ENCODE measurements at places on chromosomes 11 and 22.

- H3K4me1 ChIP-seq: peaks cover 22% of the 10 kb centered on the region
- DNase-seq: no peak
- H3K27ac ChIP-seq: peak overlapping the region; percentile 17
- no peak overlapping the region for H3K4me3 ChIP-seq
- H3K27me3 ChIP-seq: no peaks in the 10 kb centered on the region
Observed at GRCh38 chr11:8766043-8766987, 83.7 kb downstream of the RPL27A start.

DNA sequence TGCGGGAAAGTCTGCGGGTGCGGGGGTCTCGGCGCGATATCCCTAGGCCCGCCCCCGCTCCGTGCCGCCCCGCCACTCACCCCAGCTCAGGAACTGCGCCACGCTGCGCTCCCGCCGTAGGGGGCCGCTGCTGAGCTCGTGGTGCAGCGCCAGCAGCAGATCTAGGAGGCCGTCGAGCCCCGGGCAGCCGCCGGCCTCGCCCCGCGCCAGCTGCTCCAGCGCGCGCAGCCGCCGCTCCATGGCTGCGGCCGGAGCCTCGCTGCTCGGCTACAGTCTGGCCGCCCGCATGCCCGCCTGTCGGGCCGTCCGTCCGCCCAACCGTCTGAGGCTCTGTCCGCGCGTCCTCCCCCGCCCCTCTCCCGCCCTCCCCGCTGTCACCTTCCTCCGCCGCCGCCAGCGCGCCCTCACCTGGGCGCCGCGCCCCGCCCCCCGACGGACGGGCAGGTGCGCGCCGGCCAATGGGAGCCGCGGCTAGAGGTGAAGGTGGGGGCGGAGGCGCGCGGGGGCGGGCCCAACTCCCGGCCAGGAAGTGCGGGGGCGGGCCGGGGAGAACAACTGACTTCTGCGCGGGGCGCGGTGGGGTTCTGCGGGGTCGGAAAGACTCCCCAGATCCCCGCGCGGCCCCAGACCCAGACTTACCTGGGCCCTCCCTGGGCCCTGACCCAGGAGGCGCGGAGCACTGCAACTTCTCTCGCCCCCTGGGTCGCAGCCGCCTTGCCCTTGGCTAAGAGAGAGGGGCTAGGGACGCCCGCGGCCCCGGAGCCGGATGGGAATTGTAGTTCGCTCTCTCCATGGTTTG is at the start of gene CDC42BPG:
Gene CDC42BPG, minus strand, starts transcription at position 324 of the 799 bp plus-strand sequence. Its CDS starts 84 bp downstream, at position 240.
- no peak for DNase-seq
- H3K4me1 ChIP-seq: peaks cover 17% of the 10 kb centered on the region
- peak within 1 kb of the TSS; percentile 40 for H3K4me3 ChIP-seq
- H3K27me3 ChIP-seq: peaks cover 14% of the 10 kb centered on the region
- no peak within 1 kb of the TSS for H3K27ac ChIP-seq
- H3K36me3 ChIP-seq: peaks cover 4% of the 10 kb centered on the region

DNA sequence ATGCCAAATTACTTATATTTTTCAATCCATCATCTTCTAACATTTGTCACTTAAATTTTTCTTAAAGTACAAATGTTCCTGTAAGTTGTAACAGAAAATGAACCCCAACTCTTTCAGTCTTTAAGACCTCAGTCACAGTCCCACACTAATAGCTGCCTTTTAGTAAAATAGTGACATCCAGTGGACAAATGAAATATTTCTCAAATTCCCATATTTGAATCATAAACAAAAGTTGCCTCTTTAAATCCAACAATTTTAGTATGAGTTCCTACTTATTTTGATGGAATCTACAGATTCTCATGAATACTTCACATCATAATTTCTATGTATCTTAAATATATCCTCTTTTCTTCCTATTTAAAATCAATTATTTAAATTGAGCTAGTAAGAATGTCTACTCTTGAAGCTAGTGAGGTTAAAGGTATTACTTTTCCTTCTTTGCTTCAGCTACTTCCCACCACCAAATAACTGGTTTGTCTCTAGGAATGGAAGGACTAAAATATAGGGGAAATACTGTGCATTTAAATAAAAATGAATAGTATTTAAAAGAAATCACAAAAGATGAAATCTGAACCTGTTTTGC is 9.2 kb downstream of the LIN7C start:
- peaks cover 14% of the 10 kb centered on the region for H3K36me3 ChIP-seq
- no peak overlapping the region for H3K27ac ChIP-seq
- H3K27me3 ChIP-seq: no peaks in the 10 kb centered on the region

DNA sequence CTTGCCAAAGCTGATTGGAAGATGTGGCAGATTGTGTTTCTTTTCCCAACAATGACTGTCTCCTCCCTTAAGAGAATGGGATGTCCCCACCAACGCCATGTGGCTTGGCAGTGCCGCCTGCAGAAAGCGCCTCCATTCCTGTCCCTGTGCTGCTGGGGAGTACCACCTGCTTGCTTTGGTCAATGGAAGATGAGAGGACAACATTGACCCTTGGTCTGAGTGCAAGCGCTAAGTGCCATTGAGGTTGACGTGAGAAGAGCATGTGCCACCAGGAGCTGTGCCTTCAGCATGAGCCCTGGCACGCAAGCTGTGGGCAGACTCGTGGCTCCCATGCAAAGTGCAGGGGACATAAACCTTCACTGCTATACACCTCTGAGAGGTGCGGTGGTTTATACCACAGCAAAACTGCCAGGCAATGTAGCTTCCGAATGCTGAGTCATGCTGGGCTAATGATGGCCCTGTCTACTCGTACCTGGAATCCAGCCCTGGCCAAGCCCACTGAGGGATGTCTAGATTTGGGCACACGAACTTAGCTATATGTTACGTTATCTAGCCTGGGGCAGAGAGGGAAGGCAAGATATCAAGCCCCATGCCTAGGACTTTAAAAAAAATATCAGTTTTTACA is 41.9 kb downstream of the MYEOV start:
- no peaks in the 10 kb centered on the region for H3K4me1 ChIP-seq
- DNase-seq: no peak
- no peak overlapping the region for H3K27ac ChIP-seq
- H3K27me3 ChIP-seq: no peaks in the 10 kb centered on the region
- no peak overlapping the region for H3K4me3 ChIP-seq
- H3K36me3 ChIP-seq: no peaks in the 10 kb centered on the region

GRCh38 chr22:24540470-24540869 is 14.5 kb downstream of the GUCD1 start:
- peaks cover 62% of the 10 kb centered on the region for H3K36me3 ChIP-seq
- no peak overlapping the region for H3K4me3 ChIP-seq
- DNase-seq: no peak
- no peaks in the 10 kb centered on the region for H3K27me3 ChIP-seq

DNA sequence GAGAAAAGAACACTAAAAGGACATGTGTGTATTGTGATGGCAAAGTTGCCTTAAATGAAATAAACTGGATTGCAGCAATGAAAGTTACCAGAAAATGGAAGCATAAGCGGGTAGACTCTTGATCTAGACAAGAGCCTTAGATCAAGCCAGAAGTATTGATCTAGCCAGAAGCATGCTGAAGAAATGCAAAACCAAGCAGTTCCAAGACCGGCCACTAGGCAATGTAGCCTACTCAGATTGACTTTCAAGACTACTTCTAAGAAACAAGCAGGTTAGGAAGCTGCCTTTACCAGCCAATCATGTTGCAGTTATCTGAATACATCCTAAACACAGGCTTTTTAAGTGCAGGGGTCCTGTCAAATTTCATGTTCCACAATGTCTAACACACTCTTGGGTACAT is 54.6 kb downstream of the KCNA4 start:
- no peak for DNase-seq
- H3K4me3 ChIP-seq: no peak overlapping the region
- no peak overlapping the region for H3K27ac ChIP-seq
- no peaks in the 10 kb centered on the region for H3K27me3 ChIP-seq
- no peaks in the 10 kb centered on the region for H3K4me1 ChIP-seq

DNA sequence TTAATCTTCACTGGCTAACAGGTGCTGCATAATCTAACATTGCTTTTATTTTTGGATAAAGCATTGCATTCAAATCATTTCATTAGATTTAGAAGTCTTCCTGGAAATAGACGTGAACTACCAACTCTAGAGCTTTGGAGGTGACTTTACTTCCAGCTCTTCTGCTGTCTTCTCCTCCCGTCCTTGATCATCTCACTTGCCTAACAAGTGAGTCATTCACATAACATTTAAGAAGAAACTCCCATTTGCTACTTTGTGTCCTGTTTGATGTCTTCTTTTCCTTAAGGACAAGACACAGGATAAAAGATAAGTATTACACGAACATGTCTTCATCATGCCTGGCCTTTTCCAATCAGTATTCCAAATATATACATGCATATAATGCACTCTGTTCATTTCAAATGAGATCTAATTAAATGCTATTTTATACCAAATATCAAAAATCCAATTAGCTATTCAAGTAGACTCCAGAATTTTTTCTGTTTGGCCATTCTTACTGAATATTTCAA is 88.3 kb downstream of the BDNF start:
- no peaks in the 10 kb centered on the region for H3K36me3 ChIP-seq
- no peaks in the 10 kb centered on the region for H3K27me3 ChIP-seq
- no peaks in the 10 kb centered on the region for H3K4me1 ChIP-seq
- no peak for DNase-seq
- H3K27ac ChIP-seq: no peak overlapping the region

GRCh38 chr22:49550766-49551362 is 276.8 kb downstream of the BRD1 start:
- DNase-seq: no peak
- H3K36me3 ChIP-seq: no peaks in the 10 kb centered on the region
- H3K4me3 ChIP-seq: no peak overlapping the region
- no peak overlapping the region for H3K27ac ChIP-seq
- H3K4me1 ChIP-seq: peaks cover 43% of the 10 kb centered on the region

Measured in spinal cord (tissue), 10 donors.